ENCODE measurements at places on chromosomes 1 and 21. TPM values are rescaled to one million over a fixed set of nuclear protein-coding genes. Genes with fewer than 3 reads are reported as not detected.

Gene VWA5B1
- not detected for total RNA-seq

Gene KRTAP11-1
- total RNA-seq: not detected

Gene MYOG
- total RNA-seq: not detected

Gene CELA3B
- not detected for total RNA-seq

Gene FCER1A
- not detected for total RNA-seq

Gene TNFRSF4
- not detected for total RNA-seq

Gene SELENBP1
- 8.7 TPM for total RNA-seq

Gene RAP1A
- 18.8 TPM for total RNA-seq

Gene VASH2
- not detected for total RNA-seq

Gene KIAA0040
- 0.66 TPM for total RNA-seq

Gene UBE2U
- 0.29 TPM for total RNA-seq

Gene CD244
- total RNA-seq: not detected

Gene CELA2B
- not detected for total RNA-seq

Gene DLGAP3
- total RNA-seq: not detected

Gene ARL8A
- total RNA-seq: 33.7 TPM

Gene IL19
- 1.8 TPM for total RNA-seq

Gene LCE3E
- not detected for total RNA-seq

Gene F5
- not detected for total RNA-seq

Gene SHISAL2A
- total RNA-seq: not detected

Gene RGS1
- 1.6 TPM for total RNA-seq

Gene SH3BGRL3
- total RNA-seq: 32.0 TPM

Gene SH3BP5L
- total RNA-seq: 29.3 TPM

Gene TTC22
- not detected for total RNA-seq

Gene ARHGEF16
- 0.57 TPM for total RNA-seq

Gene RNU1-1
- total RNA-seq: under 0.01 TPM

Gene TCHHL1
- not detected for total RNA-seq

Gene OR2T35
- not detected for total RNA-seq

Gene ACTN2
- not detected for total RNA-seq

Gene KCNK2
- total RNA-seq: 0.44 TPM

Gene BRINP3
- total RNA-seq: not detected

Gene ERI3
- total RNA-seq: 55.4 TPM

Gene S100A14
- total RNA-seq: not detected

Gene POTED
- total RNA-seq: not detected

Gene CFH
- 10.5 TPM for total RNA-seq

Gene OR2L2
- not detected for total RNA-seq

Gene TNFAIP8L2
- not detected for total RNA-seq

Gene OR2L5
- not detected for total RNA-seq

Gene PCNT
- total RNA-seq: 35.5 TPM

Gene LCE1B
- not detected for total RNA-seq

Gene TNFSF4
- total RNA-seq: 9.3 TPM

Gene COL24A1
- 0.22 TPM for total RNA-seq

Gene JAM2
- 0.72 TPM for total RNA-seq

Gene OR2L13
- not detected for total RNA-seq

Gene GBP3
- 38.3 TPM for total RNA-seq

Gene SYT6
- total RNA-seq: 0.22 TPM

Gene TFF3
- not detected for total RNA-seq

Gene FAM72A
- 7.3 TPM for total RNA-seq

Gene MAEL
- total RNA-seq: 33.9 TPM

Gene MFSD2A
- total RNA-seq: 25.2 TPM

Gene SPRR1A
- not detected for total RNA-seq

Gene C1orf141
- not detected for total RNA-seq

Gene CYP4Z1
- not detected for total RNA-seq

Data from placental pericyte (primary cell).